GM03348 (cell line): ENCODE measurements at places on chromosomes 1 and 21.

- DNase-seq = no peak
Measured at GRCh38 chr1:83113652-83114051, 885.3 kb downstream of the TTLL7 start.

GRCh38 chr1:3529099-3529729 is 74.7 kb downstream of the ARHGEF16 start:
- DNase-seq = peak; percentile 48

DNA sequence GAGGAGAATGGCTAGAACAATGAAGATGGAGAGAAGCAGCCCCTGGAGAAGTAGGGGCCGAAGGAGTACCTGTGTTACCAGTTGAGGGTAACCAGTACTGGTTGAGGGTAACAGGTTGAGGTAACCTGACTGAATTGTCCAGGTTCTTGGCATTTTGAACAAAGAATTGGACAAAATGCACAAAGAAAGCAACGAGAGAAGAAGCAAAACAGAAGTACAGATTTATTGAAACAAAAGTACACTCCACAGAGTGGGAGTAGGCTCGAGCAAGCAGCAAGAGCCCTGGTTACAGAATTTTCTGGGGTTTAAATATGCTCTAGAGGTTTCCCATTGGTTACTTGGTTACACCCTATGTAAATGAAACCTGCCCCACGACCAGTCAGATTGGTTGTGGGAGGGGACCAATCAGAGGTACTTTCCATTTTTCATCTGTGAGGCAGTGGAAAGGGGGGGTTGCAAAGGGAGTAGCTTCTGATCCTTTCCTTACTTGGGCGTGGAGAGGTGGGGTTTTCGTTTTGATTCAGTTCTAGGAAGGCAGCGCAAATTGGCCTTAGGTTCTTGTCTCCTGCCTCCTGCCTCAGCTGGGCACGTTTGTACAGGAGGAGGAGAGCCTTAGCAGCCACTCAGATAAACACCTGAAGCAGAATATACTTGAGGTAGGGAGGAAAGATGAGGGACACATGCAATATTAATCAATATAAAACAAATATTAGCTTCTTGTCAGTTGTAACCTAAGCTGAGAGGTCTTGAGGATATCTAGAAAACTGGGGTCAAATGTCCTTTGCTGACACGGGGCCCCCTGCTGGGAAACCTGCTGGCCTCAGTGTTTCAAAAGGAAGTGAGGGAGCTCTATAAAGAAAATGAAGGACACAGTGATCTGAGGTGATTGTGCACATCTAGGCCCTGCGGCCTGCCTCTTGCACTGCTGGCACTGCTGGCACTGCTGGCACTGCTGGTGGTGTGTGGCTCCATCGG is 14.3 kb upstream of the LSM10 start:
- no peak for DNase-seq

DNA sequence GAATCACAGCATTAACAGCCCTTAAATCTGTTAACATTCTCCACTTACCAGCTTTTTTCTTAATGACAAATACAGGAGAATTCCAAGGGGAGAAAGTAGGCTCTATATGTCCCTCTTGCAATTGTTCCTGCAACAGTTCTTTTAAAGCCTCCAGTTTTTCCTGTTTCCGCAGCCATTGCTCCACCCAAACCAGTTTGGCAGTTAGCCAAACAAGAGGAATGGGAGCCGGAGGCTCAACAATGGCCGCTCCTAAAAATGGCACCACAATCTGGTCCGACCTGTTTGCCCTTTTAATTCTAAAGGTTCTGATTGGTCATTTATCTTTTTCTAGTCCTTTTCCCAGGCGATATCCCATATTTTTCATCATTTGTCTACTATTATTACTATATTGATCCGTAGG is 14.0 kb upstream of the L1TD1 start:
- DNase-seq = no peak

- DNase-seq = no peak
Measured at GRCh38 chr1:165329104-165329503, 27.4 kb downstream of the LMX1A start.

DNA sequence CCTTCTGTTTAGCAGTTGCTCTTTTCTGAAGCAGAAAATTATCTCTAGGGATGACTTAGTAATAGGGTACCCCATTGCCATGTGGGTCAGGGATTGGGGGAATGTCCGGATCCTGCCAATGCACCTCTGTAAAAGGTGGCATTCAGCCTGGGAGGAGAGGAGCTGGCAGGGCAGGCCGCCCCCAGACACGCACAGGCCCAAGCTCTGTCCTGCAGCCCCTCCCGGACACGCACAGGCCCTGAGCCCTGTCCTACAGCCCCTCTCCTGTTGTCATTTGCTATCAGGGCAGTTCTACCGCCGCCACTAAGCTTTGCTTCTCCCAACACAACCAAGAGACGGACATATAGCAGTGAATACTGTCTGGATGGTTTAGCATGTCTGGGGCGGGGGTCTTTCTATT is 219.1 kb downstream of the SDCCAG8 start:
- no peak for DNase-seq

- no peak for DNase-seq
Measured at GRCh38 chr1:154476791-154477190, 25.2 kb upstream of the TDRD10 start.

DNA sequence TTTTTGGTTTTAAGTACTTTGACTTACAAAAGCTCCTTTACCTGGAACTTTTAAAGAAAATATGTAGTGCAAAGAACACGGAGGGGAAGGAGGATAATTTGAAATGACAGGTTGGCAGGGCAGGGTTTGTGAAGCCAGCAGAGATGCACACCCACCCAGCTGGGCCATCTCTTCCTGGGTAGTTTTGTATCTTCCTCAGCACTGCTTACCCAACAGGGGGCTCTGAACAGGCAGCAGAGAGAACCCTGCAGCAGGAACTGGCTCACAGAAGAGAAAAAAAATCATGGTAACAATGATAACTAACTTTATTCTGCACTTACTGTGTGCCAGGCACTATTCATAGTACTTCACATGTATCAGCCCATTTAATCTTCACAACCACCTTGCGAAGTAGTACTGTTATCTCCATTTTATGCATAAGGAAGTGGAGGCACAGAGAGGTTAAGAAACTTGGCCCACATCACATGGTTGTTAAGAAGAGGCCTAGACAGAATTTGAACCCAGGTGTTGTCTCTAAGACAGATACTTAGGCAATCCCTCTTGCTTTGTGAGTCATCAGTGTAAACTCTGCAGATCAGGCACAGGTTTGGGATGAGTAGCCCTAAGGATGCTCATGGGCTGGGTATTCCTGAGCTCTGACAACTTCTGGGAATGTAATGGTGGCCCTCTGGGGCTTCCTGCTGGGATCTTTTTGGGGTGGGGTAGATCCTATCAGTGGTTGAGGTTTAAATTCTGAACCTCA is 60.8 kb downstream of the ELK4 start:
- no peak for DNase-seq

DNA sequence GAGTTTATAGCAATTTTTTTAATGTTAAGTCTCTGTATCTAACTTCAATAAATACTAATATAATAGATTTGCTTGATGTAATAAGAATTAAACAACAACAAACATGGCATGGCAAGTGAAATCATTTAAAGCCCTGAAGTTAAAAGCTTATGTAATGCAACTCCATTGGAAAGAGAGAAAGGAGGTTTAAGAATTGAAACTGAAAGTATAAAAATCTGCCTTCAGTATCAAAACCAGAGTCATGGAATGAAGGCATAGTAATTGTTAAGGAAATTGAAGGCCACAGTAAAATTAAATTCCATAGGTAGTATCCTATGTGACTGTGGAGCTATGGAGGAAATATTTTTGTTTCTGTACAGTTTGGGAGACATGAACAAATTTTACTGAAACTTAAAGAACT is 55.1 kb downstream of the PRDX6 start:
- DNase-seq = peak; percentile 14

- DNase-seq = no peak
Measured at GRCh38 chr1:212256369-212256768, 28.8 kb upstream of the PPP2R5A start.
